ENCODE measurements at places on chromosomes 3 and 15.

DNA sequence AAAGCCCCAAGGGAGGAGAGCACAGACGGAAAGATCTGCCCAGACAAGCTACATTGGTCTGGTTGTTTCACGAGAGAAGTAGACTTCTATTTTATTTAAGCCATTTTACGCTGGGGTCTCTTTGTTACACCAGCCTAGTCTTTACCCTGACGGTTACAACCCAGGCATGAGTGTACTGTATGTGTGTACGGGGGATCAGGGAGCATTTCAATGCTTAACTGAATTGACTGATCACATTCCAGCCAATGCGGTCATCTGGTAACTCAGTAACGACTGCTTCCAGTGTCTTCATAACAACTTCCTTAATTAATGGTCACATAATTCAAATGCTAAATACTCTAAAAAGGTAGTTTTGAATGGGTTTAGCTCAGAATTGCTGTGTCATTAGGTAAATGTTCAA lies 288.6 kb downstream of the FOXP1 start:
- DNase-seq = no peak

DNA sequence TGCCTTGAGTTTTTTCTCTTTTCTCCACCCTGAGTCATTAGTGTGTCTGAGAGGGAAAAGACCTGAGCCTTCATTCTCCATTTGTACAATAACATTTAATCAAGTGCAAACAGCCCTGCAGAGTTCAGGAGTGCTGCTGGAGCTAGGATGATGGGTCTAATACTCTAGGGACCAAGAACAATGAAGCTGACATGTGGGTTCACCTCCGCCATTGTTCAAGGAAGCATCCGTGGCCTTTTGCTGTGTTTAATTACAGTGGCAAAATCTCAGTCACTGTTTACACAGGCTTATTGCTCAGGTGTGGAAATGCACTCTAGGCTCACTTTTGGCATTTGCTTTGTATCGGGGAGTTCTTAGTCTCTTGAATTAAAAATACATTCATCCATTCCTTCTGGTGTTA lies 259.6 kb downstream of the LRTM1 start:
- DNase-seq = no peak

- no peak for DNase-seq
These were observed 488.5 kb upstream of the MDFIC2 start for GRCh38 chr3:70800951-70801350.

- DNase-seq = no peak
These were observed 39.2 kb downstream of the NUP210 start for GRCh38 chr3:13380971-13381370.

Measured in stimulated activated CD4-positive, alpha-beta T cell treated with anti-CD3 and anti-CD28 coated beads, Interleukin-2, amount 100 ng/mL, for 24 hours (primary cell).